Dorsolateral prefrontal cortex (tissue), 122 donors: ENCODE measurements at places on chromosomes 2 and 18.

- DNase-seq: no peak
These were observed 2.5 kb upstream of the DES start for GRCh38 chr2:219415580-219416234.

- no peak for DNase-seq
These were observed 429.4 kb downstream of the ARHGAP15 start for GRCh38 chr2:143558665-143559064.

- no peak for DNase-seq
These were observed 10.3 kb upstream of the INO80C start for GRCh38 chr18:35508030-35508429.

DNA sequence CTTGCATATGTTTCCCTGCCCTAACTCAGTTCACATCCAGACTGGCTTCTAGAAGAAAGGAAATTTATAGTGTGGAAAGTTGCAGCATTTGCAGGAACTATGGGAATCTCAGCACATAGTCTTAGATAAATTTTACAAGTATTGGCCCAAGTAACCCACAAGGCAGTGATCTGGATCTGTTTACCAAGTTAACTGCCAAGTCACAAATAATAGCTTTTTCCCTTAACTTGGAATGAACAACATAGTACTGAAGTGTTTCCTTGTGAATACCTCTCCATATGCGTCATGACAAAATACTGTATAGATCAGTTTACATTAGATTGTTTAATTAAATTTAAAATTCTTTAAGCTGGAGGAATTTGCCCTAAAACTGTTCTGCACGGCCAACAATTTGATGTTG lies 255.8 kb upstream of the EPAS1 start:
- DNase-seq: no peak

DNA sequence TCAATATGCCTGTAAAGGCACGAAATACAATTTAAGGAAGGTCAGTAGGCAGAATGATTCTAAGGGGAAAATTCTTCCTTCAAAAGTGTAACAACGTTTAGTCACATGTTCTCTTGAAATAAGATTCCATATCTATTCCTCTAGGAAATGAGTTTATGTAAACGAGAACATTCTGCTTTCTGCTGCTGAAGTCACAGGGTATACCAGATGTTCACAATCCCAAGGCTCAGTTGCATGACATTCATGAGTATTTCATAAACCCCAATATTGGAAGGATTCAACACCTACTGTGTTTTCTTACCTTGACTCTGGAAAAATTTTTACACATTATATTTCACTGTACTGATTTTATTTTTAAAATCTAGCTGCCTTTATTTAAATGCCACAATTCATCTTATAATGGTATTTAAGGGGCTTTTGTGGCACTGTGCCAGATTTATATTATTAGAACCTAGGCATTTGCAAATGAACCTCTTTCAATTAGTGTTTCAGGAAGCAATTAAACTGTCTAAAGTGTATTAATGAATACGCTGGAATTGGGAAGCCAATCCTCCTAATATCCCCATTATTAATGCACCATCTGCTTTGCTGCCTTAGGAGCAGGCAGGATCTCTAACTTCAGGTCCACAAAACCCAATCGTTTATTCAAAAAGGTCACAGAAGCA lies 542.6 kb upstream of the KLHL29 start:
- no peak for DNase-seq

GRCh38 chr2:118718921-118719320 lies 128.5 kb downstream of the EN1 start:
- DNase-seq: no peak

- DNase-seq: no peak
These were observed 305.9 kb upstream of the MEX3C start for GRCh38 chr18:51503351-51503750.

GRCh38 chr2:66488946-66489345 lies 54.0 kb downstream of the MEIS1 start:
- no peak for DNase-seq

DNA sequence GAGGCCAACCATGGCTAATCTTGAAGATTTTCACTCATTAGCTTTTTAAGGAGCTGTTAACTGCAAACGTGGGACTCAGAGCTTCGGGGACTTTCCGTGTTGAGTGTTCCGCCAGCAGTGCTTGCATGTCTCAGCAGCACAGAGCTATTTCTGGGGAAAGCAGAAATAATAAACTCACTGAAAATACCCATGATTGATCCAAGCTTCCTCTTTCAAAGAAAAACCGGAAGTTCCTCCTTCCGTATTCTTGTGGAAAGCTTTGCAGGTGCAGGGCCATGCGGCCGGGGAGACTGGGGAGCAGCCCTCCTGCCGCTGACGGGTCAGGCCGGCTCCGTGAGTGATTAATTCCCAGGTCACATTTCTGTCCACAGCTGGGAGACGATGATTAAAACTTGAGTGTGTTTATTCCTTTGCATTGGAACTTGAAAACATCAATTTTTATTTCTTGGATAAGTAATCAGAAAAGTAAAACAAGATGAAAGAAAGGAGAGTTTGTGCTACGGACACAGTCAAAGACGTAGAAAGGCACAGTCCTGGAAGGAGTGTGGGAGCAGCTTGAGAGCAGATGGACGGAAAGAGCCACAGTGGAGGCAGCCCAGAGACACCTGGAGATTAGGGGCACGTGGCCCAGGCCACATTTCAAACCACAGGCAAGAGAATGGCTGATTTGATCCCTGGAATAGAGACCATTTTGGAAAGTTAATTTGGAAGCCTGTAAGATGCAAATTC lies 54.2 kb upstream of the CTDP1 start:
- no peak for DNase-seq

GRCh38 chr2:230762317-230762896 lies 49.8 kb downstream of the CAB39 start:
- no peak for DNase-seq

DNA sequence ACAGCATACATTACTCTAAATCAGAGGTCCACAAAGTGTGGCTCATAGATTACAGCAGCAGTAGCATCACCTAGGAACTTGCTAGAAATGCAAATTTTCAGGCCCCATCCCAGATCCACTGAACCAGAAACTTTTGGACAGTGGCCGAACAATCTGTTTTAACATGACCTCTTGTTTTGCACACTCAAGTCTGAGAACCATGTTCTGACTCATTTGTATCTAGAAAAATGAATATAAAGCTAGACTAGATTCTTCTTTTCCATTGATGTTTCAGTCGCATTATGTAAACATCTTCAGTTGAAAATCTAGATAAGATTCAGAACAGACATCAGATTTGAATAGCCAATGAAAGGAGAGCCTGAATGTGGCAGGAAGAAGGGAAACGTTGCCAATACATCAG lies 608.8 kb downstream of the LRP1B start:
- DNase-seq: no peak

- DNase-seq: no peak
These were observed 261.6 kb upstream of the SPOPL start for GRCh38 chr2:138239902-138240491.

GRCh38 chr2:223751012-223751411 lies 86.4 kb downstream of the AP1S3 start:
- DNase-seq: no peak

- DNase-seq: no peak
These were observed 121.9 kb downstream of the MCFD2 start for GRCh38 chr2:46793423-46794416.

DNA sequence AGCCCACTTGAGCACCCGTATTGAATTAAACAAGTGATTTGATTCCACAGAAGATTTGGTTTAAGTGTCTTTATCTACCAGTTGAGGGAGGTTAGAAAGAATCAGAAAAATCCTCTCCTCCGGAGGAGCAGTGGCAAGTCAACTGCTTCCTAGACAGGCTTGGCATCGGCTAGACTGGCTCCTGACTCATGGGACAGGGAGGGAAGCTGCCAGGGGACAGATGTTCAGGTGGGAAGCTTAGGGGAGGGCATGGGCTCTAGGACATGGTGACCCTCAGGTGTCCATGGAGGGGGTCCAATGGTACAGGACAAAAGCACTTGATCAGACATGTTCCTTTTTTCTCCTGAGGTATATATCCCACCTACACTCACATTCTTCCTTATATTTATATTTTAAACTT lies 119.3 kb upstream of the IL1R2 start:
- no peak for DNase-seq

- no peak for DNase-seq
These were observed 62.0 kb upstream of the CAVIN2 start for GRCh38 chr2:191908874-191909273.

DNA sequence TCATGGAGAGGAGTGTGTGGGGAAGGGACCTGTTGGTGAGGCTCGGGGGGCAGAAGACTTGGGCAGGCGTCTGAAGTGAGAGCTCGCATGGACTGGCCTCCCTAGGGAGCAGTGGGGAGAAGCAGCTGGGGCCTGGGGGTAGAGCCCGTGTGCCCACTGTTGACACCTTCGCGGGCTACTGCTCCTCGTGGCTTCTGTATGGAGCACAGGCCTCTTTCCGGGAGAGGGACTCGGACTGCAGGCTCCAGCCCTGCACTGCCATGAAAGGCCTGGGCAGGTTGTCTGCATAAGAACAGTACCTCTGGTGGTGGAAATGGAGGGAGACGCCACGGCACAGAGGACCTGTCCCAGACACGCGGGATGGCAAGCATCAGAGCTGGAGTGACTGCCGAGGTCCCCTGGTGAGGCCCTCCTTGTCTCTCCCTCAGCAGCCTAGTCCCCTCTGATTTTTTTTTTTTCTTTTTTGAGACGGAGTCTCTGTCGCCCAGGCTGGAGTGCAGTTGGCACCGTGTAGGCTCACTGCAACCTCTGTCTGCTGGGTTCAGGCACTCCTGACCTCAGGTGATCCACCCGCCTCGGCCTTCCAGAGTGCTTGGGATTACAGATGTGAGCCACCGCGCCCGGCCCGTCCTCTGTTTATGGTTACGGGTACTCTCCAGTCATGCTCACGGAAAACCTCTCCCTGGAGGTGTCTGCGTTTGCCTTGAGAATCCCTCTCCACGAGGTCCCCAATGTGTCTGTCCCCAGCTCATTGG lies 44.7 kb upstream of the PTMA start:
- no peak for DNase-seq

- no peak for DNase-seq
These were observed 136.5 kb upstream of the FN1 start for GRCh38 chr2:215572341-215572848.

DNA sequence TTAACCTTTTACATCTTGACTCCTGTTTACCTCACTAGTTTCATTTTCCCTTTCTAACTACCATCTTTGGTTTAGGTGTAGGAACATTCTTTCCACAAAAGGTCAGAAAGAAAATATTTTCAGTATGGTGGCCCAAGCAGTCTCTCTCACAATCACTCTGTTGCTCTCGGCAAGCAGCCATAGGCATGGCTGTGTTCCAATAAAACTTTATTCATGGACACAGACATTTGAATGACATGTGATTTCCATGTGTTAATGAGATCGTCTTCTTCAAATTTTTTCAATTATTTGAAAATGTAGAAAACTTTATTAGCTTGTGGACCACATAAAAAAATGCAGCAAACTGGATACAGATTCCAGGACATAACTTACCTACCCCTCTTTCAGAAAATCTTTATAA lies 109.7 kb upstream of the CNTNAP5 start:
- no peak for DNase-seq

DNA sequence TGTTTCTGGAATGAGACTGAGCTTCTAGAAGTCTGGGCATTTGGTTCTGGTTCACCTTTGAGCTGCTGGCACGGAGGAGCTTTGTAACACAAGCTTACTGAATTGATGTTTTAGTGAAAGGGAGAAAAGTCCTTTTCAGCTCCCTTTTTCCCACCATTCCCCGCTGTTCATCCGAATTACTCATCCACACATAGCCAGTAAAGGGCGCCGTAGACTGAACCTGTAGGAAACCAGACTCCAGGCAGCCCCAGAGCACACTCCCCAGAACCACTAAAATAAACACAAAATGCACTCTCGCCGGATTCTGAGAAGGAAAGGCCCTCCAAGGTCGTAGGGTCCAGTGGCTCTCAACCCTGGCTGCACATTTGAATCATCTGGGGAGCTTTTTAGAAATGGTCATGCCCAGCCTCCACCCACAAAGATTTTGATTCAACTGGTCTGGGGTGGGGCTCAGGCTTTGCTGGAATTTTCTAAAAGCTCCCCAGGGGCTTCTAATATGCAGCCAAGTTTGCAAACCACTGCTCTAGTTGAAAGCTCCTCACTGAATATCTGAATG lies 29.6 kb downstream of the TCF7L1 start:
- DNase-seq: no peak

- no peak for DNase-seq
These were observed 69.2 kb downstream of the FAM161A start for GRCh38 chr2:61784643-61785042.

DNA sequence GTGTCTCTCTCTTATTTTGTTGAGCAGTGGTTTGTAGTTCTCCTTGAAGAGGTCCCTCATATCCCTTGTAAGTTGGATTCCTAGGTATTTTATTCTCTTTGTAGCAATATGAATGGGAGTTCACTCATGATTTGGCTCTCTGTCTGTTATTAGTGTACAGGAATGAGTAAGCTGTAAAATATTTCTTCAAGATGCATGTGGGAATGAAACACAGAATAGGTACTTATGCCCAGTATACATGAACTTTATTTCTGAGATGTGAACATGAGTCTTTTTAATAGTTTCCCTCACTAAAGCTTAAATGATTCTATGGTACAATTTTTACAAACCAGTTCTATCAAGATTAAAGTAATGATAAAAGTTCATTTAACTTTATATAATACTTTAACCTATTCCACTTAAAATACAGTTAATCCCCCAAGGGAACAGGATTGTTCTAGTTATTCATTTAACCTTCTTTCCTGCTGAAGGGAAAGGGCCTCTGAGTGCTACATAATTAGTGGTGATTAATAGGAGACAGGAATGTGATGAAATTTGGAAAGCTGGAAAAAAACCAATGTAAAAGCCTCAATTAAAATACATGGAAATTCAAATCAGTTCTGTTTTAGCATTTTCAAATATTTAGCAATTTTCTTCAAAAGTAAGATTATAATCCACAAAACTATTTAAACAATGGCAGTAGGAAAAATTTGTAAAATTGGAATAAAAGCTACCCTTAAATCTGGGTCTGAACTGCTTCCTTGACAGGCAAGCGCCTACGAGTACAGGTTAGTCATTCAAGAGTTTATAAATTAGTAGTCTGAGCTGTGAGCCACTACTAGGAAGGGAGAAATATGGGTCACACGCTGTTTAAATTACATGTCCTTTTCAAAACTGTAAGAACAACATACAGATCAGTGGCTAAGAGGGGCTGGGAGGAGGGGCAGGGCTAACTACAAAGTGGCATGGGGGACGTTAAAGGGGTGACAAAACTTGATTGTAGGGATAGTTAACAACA lies 28.9 kb downstream of the SPIRE1 start:
- no peak for DNase-seq
